Sigmoid colon (tissue), 7 donors: ENCODE measurements at places on chromosomes 7 and 10. TPM values are rescaled to one million over a fixed set of nuclear protein-coding genes. Genes with fewer than 3 reads are reported as not detected.

DNA sequence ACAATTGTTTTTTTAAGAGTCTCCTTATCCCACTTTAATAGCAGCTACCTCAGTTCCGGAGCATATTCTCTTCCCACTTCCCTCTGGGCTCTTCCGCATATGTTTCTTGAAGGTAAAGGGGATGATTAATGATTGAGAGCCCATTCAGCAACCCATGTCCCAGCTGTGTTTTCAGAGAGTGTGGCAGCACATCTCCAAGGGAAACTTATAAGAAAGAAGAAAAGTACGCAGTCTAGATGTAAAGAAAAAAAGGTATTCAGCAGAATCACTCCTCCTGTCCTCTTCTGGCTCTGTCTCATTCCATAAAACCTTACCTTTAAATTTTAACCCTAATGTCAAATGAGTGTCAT is 9.7 kb upstream of the ANKRD7 start:
- H3K4me1 ChIP-seq, result peaks cover 24% of the 10 kb centered on the region
- H3K27me3 ChIP-seq, result no peaks in the 10 kb centered on the region
- peak overlapping the region; percentile 75 for H3K27ac ChIP-seq
- peak overlapping the region; percentile 48 for H3K4me3 ChIP-seq

GRCh38 chr7:132390705-132391104 is 185.6 kb downstream of the PLXNA4 start:
- H3K27me3 ChIP-seq, result no peaks in the 10 kb centered on the region
- peaks cover 29% of the 10 kb centered on the region for H3K4me1 ChIP-seq
- H3K27ac ChIP-seq, result peak overlapping the region; percentile 40
- no peak overlapping the region for H3K4me3 ChIP-seq

DNA sequence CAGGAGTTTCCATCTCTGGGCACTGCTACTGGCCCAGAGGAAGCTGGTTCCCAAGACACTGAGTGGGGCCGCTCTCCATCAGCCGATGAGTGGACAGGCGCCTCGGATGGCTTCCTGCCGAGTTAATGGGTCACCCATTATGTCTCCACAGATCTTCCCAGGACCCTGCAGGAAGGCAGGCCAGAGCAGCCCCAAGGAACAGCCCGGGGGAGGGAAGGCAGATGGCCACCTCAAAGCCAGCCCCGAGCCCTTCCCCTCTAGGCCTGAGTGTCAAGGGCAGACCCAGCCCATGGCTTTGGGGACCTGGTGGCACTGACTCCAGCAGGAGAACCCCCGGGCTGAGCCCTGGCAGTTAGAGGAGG is 3.4 kb upstream of the LFNG start:
- H3K4me1 ChIP-seq, result peaks cover 30% of the 10 kb centered on the region
- no peak for DNase-seq
- H3K27me3 ChIP-seq, result peaks cover 10% of the 10 kb centered on the region
- no peak overlapping the region for H3K4me3 ChIP-seq
- no peaks in the 10 kb centered on the region for H3K36me3 ChIP-seq

The ASZ1 gene
- not detected for total RNA-seq

The INSYN2A gene
- total RNA-seq, result 1.1 TPM

The WEE2 gene
- not detected for total RNA-seq

The HSPA12A gene
- 13.6 TPM for total RNA-seq
